GDM1 (cell line): ENCODE measurements at places on chromosomes 7 and 10.

DNA sequence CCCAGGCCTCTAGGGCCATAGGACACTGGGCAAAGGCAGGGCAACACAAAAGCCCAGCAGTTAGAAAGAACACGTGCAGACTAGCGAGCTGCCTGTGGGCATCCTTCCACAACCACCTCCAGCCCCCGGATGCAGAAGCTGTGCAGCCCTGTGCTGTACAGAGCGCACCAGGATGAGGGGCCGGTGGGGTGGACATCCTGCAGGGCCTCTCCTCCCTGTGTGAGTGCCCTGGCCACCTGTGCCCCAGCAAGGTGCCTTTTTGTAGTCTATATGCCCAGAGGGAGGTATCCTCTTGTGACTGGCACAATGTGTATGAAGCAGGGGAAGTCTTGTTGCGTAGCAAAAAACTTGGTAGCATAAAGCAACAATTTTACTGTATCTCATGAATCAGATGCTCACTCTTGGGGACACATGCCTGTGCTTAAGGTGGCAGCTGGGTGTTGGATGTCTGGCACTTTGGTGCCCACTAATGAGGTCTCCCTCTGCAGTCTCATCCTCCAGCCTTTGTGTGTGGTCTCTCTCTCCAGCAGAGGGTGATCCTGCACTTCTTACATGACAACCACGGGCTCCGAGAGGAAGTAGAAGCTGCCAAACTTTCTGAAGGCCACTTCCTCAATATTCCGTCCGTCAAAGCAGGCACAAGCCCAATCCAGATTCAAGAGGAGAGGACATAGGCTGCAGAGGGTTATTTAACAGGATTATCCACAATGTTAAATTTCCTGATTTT, 8.7 kb downstream of the NCAPG2 start:
- DNase-seq, result peak; percentile 78

DNA sequence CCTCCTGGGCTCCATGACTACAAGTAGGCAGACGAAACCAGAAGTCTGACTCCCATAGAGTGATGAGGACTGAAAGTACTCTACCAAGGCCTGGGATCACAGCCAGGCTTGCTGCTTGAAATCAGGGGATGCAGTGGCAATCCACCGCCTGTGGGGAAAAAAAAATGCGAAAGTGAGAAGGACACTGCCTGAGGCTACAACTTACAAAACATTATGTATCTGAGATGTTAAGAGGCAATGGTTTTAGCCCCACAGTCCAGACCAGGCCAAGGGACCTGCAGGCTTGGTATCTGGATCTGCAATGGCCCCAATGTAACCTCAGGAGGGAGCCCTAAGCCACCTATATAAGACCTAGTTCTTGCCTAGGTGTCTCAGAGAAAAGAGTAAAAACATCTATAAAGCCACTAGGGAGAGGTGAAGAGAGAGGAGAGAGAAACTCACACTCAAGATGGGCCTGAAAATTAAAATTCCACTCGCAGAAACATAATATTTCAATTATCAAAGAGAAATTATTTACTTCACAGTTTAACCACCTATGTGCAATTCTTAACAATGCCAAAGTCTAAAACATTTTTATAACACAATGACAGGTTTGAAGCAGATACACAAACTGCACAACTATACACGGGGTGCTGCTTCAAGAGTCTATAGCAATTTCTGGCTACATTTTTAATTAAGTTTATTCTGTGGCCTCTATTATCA, 13.9 kb downstream of the DNAJC1 start:
- peak; percentile 45 for DNase-seq

- no peak for DNase-seq
Observed at GRCh38 chr10:119655566-119656001, 4.4 kb downstream of the BAG3 start.

GRCh38 chr7:64768824-64769223, 25.4 kb upstream of the ZNF138 start:
- DNase-seq, result no peak

- no peak for DNase-seq
Observed at GRCh38 chr10:122072491-122072890, 83.5 kb downstream of the TACC2 start.

DNA sequence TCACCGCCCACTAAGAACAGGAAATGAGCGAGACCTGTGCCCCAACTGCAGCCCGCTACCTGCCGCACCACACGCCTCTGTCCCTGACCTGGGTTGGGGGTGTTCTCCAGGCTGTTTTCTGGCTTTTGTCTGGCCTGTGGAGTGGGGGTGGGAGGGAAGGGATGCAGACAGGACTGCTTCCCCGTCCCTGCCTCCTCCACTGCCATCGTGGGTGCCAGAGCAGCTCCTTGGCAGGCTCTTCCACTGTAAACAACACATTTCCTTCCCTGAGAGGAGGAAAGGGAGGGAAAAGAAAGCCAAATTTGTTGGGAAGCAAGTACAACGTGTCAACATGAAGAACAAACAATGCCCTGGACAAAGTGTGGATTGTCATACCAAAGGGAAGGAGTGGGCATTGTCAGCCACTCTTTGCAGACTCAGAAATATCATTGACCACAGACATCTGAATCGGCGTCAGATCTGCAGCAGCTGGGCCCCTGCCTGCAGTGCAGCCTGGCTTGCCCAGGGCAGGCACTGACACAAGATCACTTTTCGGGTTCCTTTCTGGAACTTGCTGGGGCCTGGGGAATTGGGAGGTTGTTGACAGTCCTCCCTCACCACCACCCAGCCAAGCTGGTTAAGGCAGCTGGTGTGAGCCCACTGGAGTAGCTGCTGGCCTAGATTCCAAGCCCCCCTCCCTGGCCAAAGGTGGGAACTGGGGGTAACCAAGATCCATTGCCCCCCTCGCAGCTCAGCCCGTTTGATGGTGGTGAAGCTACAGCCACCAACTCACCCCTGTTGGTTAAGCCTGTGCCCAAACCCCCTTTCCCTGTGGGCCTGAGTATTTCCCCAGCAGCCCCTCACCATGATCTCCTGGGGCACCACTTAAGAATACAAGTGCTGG, 22.6 kb upstream of the TRIM8 start:
- no peak for DNase-seq

GRCh38 chr10:239109-239508, 103.9 kb downstream of the ZMYND11 start:
- no peak for DNase-seq

DNA sequence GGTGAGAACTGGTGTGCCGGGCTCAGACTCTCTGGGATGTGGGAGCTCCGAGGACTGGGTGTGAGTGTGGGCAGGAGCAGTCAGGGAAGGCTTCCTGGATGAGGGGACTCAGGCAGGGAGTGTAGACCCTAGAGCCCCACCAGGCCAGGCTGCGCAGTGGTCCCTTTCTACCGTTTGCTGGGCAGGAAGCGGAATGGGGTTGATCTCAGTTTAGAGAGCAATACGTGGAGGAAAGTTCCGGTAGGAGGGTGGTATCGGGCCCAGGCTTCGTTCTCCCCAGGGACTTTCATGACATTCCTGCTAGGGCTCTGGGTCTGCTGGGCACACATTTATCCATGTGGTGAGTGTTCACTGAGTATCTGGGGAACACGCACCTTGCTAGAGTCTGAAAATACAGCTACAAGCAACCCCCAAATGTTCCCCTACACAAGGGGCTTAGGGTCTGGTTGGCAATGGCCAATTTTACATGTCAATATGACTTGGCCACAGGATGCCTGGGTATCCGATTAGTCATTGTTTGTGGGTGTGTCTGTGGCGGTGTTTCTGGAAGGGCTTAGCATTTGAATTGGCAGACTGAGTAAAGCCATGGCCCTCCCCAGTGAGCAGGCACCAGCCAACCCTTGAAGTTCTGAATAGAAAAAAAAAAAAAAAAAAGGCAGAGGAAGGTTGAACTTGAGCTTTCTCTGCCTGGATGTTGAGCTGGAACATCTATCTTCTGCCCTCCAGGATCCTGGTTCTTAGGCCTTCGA, 20.8 kb downstream of the GHRHR start:
- DNase-seq, result no peak

GRCh38 chr10:73110345-73110849, at the start of gene NUDT13:
Gene NUDT13, plus strand, starts transcription at chr10:73110455. Its CDS starts 3,911 bp downstream, at chr10:73114366.
- DNase-seq, result peak; percentile 79

DNA sequence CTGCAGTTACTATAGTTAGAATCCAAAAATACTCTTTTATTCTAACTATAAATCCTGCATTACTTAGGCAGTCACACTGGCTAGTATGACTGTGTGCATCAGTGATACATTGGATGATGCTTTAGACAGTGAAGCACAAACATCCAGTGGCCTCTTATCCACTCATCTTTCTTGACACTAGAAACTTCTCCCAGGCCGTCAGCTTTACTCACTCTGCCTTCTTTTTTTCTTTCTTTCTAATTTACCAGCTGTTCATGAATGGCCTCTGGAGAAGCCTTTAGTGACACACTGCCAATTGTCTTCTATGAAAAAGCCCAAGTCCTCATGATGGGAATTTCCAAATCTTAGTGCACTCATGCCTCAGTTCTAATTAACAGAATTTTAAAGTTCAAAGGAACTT, 26.2 kb upstream of the C10orf90 start:
- DNase-seq, result no peak

DNA sequence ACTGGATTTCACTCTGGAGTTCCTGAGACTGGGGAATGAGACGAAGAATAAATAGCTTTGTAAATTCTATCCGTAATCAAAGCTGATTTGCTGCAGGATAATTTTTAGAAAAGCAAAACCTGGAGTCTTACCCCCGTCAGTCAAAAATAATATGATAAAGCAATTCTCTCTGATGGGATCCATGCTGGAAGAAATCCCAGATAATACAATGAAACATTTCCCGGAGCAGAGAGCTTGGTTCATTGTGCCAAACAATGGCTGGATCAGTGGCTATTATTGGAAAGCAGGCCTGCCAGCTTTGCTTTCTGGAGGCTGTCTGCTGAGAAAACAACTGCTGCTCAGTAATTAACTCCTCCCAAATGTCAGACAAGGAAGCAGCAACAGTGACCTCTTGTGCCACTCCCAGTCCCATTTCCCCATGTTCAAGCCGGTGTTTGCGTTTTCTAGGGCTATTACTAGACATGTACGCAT, 609.4 kb upstream of the PCDH15 start:
- DNase-seq, result no peak

DNA sequence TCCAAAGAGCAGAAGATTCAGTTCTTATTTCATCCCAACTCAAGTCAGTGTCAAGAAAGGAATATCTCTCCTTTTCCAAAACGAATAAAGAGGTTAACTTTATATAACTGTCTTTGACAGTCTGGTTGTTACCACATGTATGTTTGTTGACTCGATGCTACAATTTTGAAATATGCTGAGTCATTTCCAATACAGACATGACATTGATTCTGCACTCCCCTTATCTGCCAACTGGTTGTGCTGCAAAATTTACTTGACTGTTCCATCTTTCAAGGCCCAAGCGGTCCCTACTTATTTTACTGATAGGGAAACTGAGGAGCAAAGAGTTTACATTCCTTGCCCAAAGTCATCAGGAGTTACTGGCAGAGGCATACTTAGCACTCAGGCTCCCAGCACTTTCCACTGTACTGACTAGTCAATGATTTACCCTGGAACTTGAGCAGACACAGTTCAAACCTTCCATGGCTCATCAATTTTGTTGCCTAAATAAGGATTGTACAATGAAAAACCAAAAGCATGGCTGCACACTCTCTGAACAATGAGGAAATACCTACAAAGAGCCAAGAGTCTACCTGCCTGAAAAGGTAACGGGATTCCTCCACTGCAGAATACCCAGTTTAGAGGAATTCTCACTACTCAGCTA, 52.8 kb downstream of the ABLIM1 start:
- no peak for DNase-seq

DNA sequence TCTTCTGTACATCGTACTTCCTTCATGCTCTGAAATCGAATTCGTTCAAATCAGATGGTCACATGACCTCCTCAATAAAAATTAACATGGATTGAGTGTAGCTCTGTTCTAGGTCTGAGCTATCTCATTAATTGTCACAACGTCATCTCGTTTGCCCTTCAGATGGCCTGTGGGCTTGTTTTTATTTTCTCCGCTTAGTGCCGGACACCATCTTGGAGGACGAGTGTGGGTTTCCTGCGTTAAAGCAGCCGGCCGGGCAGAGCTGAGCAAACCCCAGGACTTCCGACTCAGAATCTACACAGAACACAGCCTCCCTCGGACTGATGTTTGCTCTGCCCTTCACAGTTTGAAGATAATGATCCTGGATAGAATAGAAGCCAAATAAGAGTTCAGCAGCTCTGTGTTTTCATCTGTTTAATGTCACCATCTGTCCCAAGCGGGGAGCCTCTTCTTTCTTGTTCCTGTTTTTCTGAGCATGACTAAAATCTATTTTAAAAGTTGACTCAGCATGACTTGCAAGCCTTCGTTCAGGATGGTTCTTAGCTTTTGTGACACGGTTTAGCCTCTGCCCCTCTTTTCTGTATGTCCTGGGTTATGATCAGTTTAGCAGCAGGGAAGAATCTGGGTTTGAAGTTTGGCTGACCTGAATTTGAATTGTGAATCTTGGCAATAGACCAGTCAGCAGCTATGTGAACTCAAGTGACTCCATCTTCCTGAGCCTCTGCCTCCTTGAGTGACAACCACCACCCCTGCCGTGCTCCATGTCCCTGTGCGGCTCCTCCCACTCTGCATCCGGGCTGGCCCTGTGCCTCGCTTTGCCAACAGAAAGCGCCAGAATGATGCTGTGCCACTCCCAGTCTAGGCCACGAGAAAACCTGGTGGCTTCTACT, 30.6 kb upstream of the GALNTL5 start:
- DNase-seq, result peak; percentile 68

DNA sequence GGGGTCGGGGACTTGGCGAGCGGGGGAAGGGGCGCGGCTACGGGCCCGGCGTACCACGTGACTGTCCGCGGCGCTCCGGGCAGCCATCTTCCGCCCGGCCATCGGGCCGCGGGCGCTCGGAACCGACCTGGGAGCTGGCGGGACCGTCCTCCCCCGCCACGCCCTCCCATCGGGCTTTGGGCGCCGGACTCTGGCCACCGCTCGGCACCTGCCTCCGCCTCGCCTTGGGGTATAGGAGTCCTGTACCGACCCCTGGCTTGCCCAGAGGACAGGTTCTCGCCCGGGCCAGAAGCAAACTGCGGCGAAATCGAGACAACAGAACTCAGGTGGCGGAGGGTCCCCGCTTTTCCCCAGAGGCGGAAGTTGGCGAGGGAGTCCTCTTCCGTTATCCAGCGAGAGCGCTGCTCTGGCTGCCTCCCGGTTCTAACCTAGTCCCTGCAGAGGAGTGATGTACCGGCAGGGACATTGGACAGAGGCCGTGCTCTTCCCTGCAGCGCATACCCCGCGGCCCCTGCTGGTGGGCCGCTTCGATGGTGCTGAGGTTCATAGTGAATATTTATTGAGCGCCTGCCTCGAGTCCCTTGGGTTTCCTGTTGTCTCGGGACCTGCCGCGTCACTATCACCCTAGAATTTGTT, 1.2 kb upstream of the SGMS1 start:
- DNase-seq, result peak; percentile 83

- DNase-seq, result no peak
Observed at GRCh38 chr10:82543631-82544030, 668.6 kb downstream of the NRG3 start.

- no peak for DNase-seq
Observed at GRCh38 chr10:93512565-93512964, 16.2 kb downstream of the CEP55 start.

GRCh38 chr7:34452363-34452762, 205.7 kb upstream of the NPSR1 start:
- no peak for DNase-seq

GRCh38 chr7:105653441-105654005, 72.2 kb upstream of the EFCAB10 start:
- DNase-seq, result no peak

- DNase-seq, result no peak
Observed at GRCh38 chr7:144454256-144455039, 51.0 kb upstream of the NOBOX start.
